Hippocampal formation (tissue), 2 donors: ENCODE measurements at places on chromosomes 1 and 21.
A peak's percentile ranks its signal among the peaks of the same experiment; 100 is the strongest.

DNA sequence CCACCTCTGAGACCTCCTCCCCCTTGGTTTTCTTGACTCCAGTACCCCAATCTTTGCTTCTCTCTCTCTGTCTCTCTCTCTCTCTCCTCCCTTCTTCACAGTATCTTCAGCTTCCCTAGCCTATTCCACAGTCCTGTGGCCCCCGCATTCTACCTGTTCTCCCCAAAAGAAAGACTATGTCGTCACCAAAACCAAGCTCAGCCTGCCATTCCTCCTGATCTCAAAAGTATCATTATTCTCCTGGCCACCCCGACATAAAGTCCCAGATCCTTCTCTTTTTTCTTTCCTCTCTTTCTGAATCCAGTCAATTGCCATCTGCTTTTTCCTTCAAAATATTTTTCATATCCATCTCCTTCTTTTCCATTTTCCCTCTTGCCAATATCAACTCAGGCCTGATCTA, 23.7 kb upstream of the KHDRBS1 start:
- no peak for DNase-seq

GRCh38 chr1:94646786-94647555, 105.4 kb upstream of the F3 start:
- no peak for DNase-seq

- no peak for DNase-seq
Observed at GRCh38 chr1:193308438-193308837, 122.0 kb upstream of the B3GALT2 start.

DNA sequence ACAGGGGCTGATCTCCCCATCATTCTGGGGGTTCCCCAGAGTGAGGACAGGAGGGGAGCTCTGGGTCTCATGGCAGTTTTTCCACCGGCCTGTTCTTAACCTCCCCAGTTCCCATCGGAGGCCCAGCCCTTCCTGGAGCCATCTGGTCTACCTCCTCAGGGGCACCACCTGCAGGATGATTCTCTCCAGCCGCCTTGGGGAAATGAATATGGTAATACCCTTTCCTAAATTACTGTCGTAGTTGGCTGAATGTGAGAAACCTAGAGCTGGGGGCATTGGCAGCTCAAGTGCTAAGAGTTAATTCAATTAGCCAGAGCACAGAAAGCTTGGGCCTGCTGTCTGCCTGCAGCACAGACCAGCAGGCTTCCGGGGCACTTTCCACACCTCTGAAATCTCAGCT, 64.9 kb downstream of the TAS1R2 start:
- DNase-seq: no peak

DNA sequence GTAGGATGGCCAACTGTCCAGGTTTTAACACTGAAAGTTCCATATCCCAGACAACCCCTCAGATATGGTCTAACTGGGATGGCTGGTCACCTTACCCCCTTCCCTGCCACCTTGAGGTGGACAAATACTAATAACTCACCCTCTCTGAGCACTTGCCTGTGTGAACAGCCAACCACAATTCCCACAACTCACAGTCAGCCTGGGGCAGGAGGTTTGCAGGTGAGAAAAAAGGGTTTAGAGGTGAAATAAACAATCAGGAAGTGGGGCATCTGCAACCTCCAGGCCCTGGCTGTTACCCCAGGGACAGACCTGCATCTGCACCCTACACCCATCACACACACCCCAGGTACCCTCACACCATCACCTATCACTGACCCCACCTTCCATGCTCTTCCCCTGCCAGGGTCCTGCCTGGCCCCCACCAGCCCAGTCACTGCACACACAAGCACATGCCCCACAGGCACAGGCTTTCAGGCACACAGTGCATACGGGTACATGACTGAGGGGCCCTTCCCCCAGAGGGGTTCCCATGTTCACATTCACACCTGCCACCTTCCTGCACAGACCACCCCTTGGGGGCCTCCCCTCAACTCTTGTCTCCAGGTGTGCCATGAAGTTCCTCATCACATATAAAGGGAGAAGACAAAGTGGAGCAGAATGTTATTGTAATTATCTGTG, 679.5 kb downstream of the MATN1 start:
- no peak for DNase-seq

DNA sequence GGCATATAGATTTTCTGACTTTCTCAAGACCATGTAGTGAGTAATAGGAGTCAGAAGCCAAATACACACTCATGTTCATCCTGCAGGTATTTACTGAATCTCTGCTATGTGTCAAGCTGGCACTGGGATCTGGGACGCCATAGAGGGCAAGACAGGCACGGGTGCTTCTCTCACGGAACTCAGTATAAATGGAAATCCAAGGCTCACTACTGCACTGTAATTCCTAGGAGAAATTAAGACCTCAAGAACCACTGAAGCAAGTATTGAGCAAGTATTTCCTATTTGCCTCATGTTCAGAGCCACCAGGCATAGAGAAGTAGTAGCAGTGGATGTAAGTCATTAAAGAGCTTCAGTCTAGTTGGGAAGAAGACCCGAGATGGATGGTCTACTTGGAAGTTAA, 38.9 kb downstream of the EIF2D start:
- DNase-seq: no peak

DNA sequence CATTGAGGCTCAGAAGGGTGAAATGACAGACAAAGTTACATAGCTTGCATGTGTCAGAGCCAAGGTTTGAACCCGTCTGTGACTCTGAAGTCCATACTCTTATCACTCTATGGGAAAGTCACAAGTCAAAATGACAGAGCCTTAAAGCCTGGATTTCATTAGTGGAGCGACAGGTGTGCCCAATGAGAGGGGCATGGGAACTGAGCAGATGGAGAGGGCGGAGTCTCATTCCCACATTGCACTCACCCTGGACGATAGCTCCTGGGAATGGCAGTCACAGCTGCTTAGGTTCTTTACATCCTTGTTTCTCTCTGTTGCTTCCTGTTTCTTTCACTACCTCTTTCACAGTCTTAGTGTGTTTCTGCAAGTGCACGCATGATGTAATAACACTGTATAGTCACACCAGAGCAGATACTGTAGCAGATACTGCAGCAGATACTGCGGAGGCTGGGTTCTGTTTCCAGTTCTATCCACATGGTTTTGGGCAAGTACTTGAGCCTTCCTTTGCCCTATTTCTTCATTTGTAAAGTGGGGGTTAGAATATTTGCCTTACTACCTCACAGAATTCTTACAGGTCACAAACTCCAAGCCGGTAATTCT, 127.2 kb downstream of the ZSCAN20 start:
- no peak for DNase-seq

DNA sequence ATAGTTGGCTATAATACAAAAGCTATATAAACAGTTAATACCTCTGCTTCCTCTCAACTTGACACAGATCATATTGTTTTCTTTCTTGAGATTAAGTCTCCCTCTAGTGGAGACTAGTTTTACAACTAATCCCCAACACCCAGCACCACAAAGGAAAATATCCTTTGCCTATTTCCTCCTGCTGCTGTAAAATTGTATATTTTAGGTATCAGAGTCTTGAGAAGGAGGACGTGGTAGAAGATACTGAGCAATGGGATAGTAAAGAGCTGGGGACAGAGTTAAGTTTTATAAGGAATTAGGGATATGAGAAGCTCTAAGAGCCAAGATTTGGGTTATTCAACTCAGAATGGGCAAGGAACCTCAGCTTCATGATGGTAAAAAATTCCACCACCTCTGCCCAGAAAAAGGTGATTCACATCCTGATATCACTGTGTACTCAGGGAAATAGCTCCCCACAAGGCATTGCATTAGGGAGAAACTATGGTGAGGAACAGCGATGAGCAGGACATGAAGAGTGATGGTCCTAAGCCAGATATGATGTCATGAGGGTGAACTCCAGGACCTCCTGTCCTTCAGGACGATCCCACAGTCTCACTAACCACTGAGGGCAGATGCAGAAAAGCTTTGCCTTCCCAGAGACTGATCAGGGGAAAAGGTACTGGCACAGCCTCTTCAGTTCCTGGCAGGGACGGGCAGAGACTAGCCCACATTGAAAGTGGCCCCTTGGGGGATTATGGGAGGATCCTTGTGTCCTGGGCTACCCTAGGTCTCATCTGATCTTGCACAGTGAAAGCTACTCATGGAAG, 14.7 kb upstream of the CFAP126 start:
- peak; percentile 83 for DNase-seq

DNA sequence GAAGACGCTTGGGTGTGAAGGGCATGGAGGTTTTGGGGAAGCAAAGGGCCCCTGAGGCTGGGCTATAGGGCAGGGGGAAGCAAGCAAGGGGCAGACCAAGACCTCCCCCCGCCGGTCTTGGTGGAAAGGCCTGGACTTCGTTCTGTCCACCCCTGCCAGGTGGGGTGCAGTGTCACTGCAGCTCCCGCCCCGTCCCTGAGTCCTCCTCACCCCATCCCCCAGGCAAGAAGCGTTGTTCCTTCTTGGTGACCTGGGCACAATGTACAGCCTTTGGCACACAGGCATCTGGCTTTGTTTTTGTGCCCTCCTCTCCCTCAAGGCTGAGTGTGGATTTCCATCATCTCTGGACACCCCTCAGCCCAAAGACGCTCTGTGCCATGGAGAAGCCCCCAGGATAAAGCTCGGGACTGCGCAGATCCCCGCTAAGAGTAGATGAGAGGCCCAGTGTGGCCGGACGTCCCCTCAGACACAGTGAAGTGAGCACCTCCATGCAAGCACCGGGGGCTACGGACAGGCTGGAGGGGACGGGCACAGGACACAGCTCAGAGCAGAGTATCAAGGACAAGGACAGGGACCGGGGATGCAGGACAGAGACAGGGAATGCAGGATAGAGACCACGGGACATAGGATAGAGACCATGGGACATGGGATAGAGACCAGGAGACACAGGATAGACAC, 89.4 kb upstream of the ACTRT2 start:
- DNase-seq: no peak

GRCh38 chr1:173333581-173333980, 126.5 kb upstream of the TNFSF4 start:
- no peak for DNase-seq

DNA sequence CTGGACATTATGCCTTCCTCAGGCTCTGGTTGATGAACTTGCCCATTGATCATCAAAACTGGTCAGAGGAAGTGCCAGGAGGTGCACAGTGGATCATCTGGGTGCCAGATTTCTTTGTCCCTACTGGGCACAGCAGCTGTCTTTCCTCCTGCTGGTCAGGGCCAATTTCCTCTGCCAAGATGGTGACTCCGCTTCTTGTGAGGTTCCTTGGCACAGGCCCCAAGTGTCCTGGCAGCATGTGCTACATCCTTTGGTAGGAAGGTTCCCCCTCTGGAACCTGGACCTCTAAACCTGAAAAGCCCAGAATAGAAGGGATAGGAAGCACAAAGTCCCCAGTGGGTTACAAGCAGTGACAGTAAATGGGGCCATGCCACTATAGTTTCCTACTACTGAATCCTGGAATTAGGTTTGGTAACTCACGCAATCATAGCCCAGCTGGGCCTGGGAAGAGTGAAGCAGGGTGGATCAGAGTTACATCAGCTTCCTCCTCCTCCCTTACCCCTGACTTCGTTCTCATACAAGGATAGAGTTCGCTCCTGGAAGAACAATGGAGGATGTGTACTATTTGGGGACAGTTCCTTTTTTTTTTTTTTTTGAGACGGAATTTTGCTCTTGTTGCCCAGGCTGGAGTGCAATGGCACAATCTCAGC, 147.1 kb downstream of the CNIH3 start:
- no peak for DNase-seq

- DNase-seq: no peak
Observed at GRCh38 chr21:41247561-41248545, 68.7 kb upstream of the FAM3B start.

DNA sequence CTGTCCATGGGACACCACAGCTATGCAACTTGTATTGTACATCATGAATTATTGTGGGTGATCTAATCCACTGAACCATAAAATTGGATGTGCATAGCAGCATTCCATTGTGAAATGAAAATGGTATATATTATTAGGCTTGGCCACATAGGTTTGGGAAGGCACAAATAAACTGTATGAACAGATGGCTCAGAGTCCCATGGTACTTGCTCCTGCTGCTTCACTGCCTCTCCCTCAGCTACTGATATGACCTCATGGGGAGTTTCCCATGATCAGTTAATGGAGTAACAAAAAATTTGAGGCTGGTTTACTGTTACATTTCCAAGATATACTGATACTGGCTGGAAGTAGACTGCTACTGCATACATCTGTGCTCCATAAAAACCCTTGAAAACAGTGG, 152.7 kb upstream of the NEGR1 start:
- DNase-seq: no peak

- DNase-seq: no peak
Observed at GRCh38 chr1:110430366-110430765, 20.6 kb upstream of the PROK1 start.

DNA sequence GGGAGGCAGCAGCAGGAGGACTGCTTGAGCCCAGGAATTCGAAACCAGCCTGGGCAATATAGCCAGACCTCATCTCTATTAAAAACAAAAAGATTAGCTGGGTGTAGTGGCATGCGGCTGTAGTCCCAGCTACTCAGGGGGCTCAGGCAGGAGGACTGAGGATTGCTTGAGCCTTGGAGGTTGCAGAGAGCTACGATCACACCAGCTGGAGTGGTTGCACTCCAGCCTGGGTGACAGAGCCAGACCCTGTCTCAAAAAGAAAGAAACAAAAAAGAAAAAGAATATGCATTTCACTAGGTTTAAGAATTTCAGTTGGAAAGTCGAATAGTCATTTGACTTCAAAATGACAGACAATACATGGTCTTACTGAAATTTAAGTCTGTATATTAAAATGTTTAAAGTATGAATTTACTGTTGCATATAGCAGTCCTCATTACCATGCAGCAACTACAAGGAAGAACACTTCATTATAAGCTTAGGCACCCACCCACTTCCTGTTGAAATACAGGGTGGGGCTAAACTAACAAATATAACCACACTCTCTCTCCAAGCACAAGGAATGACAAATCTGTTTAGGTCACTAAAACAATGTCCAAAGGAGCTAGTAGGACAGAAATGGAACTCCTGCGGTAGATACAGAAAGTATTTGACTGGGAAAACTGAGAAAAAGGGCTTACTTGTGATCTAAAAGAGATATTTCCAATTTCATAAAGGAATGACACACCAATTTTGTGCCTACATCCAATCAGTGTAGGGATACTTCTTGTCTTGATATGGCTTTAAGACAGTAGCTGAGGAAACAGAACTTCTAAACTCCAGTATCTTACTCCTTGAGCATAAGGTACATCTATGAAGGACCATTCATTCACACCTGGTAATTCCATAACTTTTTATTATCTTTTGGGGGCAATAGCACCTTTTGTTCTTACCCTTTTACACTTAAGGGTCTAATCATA, 44.1 kb downstream of the GPR3 start:
- DNase-seq: no peak
